CD4-positive, alpha-beta T cell treated with Interleukin-17A for 4 hours (primary cell): ENCODE measurements at places on chromosomes 2 and 18.

- DNase-seq = no peak
Observed at GRCh38 chr2:47303341-47304148, 99.4 kb upstream of the MSH2 start.

DNA sequence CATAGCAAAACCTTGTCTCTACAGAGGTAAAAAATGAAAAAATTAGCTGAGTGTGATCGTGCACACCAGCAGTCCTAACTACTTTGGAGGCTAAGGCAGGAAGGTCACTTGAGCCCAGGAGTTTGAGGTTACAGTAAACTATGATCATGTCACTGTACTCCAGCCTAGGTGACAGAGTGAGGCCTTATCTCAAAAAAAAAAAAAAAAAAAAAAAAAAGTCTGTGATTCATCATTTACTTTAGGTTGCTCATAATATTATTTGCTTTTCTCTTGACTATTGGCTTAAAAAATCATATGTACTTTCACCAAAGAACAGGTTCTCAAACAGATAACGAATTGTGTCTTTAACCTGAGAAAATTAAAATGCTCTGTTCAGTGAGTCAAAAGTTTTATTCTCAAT is 129.1 kb downstream of the MYO3B start:
- no peak for DNase-seq

DNA sequence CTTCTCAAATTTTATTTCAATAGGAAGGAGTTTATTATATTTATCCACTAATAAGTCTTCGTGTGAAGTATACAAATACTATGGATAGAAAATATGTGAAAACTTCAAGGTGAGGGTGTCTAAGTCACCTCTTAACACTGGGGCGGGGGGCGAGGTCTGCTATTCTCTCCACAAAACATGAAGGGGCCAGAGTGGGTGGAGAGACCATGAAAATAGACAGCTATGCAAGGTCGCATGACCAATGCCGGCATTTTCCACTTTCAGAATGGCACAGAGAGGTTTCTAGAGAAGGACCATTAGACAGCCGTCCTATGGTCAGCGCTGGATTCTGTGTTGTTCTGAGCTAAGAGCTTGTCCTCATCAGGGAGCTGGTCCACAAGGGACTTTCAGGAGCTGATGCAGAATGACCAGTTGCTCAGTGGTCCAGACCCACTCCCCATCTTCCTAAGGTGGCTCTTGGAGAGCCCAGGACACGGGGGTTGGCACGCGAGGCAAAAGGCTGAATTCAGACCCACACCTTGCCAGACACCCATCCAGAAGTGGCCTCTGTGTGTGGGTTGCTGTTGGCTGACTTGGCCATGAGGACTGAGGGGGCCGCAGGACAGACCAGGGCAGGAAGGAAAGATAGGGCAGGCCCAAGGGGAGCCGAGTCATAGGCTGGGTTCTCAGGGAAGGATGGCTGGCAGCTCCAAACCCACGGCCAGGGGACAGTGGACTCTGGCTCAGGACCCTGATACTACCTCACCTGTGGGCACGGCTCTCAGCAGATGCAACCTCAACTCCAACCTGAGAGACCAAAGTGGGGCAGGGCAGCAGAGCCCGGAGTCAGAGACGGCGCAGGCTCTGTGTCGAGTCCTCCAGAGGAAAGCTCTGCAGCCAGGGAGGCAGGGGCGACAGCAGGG is 69.8 kb downstream of the NDUFA10 start:
- DNase-seq = no peak

DNA sequence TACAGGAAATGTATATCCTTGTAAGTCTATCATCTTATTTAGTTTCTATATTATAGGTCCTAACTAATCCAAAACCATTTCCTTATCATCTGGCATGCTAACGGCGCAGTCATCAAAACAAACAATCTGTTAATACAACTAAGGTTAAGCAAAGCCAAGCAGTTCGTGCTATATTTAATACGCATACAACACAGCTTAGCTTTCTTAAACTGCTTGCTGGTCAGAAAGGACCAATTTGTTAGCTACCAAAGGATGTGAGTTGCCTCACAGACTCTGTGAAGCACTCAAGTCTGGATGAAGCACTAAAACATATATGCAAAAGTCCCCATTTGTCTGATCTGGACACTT is 67.0 kb downstream of the ZEB2 start:
- no peak for DNase-seq

- DNase-seq = no peak
Observed at GRCh38 chr2:176081837-176082524, 1.8 kb downstream of the EVX2 start.

DNA sequence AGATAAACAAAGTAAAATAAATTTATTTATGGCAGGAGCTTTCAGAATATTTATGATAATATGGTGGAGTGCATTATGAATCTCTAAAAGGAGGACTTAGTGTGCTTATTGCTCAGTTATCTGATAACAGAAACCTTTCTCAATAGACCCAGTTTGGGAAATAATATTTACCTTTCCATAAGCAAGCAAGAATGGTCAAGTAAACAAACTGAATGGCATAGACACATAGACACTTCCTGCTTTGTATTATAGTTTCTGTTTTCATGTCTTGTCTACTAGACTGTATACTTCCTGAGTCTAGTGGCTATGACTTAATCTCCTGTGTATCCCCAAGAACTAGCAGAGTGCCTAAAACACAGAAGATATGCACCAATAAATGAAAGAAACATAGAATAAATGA is 87.8 kb downstream of the UPP2 start:
- DNase-seq = no peak

DNA sequence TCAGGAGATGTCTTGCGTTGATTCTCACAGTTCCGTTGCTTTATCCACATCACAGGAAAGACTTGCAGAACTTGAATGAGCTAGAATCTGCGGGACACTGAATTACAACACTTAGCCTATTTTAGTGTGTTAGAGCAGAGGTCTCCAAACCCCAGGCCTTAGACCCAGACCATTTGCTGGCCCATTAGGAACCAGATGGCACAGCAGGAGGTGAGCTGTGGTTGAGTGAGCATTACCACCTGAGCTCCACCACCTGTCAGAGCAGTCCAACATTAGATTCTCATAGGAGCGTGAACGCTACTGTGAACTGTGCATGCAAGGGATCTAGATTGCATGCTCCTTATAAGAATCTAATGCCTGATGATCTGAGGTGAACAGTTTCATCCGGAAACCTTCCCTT is 3.8 kb downstream of the MRPL30 start:
- no peak for DNase-seq
